ENCODE measurements at places on chromosomes 6 and 20.
A peak's percentile ranks its signal among the peaks of the same experiment; 100 is the strongest.

- no peak for ATAC-seq
These were observed 1.6 kb upstream of the UCKL1 start for GRCh38 chr20:63957690-63958441.

DNA sequence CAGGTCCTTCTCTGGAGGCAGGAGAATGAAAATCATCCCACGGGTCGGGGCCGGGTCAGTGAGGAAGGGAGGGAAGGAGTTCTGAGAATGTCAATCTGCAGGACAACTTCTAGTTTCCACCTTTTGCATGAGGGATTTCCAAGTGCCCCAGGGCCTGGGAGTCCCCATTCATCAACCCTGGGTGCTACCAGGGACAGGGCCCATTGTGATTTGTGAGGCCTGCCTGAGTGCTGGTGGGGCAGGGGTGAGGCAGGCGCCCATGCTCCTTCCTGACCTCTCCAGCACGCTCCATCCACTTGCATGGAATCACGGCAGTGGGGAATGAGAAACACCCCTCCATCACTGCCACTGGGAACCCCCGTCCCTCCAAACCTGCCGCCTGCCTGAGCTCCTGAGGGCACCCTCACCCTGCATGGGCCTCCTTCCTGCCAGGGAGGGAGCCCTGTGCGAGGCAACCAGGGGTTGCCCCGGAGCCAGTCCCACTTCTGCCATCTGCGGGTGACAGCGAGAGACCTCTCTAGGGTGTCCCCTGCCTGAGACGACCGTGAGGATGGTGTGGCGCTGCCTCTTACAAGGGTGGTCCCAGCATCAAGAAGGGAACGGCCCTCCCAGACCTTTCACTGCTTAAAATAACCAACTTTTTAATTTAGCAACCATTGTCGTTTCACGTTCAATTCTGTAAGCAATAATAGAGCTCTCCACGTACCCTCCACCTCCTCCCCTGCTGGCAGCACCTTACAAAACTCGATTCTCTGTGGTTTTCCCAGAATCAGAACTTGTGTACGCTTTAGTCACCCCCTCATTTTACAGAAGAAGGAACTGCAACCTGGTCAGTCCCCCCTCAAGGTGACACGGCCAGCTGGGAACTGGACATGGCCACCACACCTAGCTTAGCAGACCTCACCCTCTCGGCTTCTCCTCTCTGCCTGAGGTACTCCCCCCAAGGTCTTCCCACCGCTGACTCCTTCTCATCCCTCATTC is 28.6 kb downstream of the PMEPA1 start:
- ATAC-seq, result peak; percentile 50

- ATAC-seq, result no peak
These were observed 56.2 kb upstream of the TULP4 start for GRCh38 chr6:158255989-158256601.

DNA sequence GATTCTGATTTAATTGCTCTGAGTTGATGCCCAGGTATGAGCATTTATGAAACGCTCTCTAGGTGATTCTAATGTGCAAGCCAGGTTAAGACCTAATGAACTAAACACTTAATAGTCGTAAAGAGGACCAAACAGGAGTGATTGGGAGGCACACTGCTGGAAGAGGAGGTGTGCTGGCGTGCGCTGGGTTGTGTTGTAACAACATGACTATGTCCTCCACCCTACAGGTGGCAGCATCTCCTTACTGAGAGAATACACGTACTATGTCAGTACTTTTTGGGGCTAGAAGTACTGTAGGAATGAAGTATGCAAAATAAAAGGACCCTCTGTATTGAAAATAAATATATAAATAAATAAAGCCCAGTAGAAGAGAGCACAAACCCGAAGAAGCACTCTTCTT is 11.9 kb downstream of the C6orf89 start:
- ATAC-seq, result no peak

DNA sequence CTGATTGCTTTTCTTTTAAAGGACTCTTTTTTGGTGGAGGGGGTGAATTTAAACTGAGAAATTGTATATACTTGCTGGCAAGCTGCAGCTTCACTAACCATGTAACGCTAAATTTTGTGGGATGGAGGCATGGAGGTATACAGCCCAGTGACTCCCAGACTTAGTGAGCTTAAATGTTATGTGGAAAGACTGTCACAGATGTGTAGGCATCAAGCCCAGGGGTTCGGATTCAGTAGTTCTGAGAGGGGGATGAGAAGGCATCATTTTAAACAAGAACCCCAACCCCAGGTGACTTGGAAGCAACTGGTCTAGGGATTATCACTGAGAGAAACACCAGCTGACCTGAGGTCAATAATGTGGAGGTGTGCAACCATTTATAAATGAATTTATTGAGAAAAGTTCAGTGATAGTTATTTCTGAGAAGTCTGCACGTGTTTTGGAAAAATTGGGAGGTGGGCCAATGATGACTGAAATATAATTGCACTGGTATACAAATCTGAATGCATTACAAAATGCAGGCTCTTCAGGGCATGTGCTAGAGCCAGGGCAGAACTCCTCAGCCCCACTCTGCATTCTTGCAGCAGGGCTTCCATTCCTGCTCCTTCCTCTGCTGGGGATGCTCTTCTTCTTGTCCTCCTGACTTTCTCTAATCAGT is 26.9 kb downstream of the RFPL4B start:
- no peak for ATAC-seq

GRCh38 chr6:110475066-110475653 is 1.3 kb downstream of the SLC22A16 start:
- ATAC-seq, result no peak

GRCh38 chr6:52566853-52567279 is 10.0 kb downstream of the TRAM2 start:
- ATAC-seq, result no peak

- no peak for ATAC-seq
These were observed 149.7 kb downstream of the LAMA2 start for GRCh38 chr6:129032602-129033001.

DNA sequence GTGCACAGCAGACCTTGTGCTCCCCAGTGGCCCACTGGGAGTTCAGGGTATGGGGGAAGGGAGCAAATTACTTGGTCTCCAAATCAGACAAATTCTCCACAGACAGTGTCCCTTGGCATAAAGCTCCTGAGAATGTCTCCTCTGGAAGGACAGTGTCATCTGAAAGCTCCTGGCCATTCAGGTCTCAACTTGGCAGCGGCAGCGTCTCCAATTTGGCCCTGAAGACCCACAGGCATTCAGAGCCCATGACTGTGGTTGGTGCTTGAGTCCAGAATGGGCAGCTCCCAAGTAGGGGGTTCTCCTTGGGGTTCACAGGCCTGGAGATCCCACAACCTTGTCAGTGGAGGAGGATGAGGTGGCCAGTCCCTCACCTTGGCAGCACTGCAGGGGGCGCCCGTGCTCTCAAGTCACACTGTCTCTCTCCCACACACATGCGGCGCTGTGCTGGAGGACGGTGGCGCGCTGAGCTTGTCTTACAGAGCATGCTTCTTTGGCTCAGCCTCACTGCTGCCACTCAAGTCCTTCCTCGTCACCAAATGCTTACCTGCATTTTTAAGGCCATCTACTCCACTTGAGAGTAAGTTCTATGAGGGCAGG is 20.7 kb downstream of the DYNLRB1 start:
- peak; percentile 55 for ATAC-seq

DNA sequence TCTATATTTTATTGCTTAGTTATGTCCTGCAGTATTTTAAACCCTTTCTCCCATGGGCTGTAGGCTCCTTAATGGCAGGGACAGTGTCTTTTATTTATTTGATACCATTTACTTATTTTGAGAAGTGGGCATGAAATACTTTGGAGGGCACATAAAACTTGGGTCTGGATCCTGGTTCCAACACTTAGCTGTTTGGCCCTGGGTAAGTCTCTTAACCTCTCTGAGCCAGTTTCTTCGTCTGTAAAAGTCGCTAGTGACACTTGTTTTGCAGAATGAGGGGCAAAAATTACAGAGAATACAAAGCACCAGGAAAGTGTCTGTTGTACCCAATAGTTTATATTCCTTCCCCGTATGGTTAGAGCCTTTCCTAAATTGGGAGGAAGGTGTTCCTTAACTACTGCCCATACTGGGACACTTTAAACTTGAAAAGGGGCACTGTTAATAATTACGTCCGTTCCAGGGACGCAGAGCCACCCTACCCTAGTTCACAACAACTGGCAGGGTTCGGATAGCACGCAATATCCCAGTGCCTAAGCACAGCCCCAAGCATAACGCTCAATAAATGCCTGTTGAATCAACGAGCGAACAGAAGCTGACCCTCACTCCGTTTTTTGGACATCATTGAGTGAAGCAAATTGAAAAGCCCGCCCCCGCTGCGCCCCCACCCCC is 6.0 kb upstream of the ARMC12 start:
- ATAC-seq, result no peak

GRCh38 chr6:144364782-144365181 is 79.6 kb downstream of the UTRN start:
- ATAC-seq, result no peak

DNA sequence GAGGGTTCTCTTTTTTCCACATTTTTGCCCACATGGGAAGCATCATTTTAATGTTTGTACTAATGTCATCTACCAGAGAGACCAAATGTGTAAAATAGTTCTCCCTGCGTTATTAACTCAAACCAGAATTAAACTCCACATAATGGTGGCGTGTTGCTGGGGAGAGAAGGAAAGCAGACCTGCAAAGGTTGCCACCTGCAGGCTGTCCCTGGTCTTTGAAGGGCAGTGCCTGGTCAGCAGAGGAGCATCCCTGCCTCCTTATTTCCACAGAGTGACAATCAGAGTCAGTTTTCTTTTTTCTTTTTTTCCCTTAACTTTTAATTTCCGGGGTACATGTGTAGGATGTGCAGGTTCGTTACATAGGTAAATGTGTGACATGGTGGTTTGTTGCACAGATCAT is 214.5 kb downstream of the TBX18 start:
- no peak for ATAC-seq

DNA sequence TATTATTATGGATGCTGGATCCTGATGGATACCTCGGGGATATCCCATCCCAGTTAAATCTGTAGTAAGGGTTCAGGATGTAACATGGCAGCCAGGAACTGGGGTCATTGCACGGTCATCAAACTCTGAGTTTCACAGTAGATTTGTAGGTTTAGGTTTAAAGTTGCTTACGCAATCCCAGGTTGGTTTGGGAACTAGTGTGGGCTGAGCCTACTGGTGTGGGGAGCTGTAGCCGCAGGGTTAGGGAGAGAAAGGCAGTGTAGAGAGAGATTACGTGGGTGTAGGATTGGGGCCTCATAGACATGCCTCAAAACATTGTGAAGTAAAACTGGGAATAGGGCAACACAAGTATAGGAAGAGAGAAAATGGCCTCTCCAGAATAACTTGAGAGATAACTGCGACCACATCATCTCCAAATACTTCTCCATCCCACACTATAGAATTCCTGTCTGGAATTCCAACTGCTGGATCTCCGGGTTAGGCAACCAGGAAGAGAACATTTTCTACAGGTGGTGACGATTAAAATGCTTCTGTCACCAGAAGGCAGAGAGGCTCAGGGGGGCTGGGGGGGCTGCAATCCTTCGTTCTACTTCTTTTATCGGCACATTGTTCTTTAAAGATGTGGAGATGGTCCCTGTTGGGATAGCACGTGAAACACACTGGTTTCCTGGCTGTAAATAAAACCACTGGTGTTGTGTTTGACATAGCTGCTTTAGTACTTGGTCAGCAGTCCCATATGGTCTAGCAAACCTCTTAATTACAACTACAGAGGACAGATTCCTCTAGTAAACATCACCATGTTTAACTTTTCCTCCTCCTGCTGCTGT is 44.9 kb upstream of the TMEM170B start:
- ATAC-seq, result no peak

- ATAC-seq, result no peak
These were observed 33.2 kb upstream of the VGLL2 start for GRCh38 chr6:117232196-117232595.

DNA sequence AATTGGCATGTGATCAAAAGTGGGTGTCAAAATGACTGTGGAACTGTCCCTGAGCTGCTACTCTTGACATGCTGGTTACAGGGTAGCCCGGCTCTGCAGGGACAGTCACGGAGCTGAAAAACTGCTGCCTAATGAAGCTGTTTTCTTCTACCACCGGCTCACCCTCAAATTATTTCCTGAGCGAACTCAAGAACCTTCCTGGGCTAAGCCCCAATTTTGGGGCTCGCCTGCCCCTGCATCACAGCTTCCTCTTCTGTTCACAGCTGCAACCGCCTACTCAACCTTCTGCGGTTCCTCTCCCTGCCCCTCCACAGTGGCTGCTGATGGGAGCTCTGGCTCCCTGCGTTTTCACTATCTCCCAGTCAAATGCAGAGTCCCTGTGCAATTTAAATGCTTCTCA is 110.8 kb upstream of the MLN start:
- peak; percentile 68 for ATAC-seq

GRCh38 chr20:46946796-46947195 is 52.2 kb downstream of the EYA2 start:
- no peak for ATAC-seq

DNA sequence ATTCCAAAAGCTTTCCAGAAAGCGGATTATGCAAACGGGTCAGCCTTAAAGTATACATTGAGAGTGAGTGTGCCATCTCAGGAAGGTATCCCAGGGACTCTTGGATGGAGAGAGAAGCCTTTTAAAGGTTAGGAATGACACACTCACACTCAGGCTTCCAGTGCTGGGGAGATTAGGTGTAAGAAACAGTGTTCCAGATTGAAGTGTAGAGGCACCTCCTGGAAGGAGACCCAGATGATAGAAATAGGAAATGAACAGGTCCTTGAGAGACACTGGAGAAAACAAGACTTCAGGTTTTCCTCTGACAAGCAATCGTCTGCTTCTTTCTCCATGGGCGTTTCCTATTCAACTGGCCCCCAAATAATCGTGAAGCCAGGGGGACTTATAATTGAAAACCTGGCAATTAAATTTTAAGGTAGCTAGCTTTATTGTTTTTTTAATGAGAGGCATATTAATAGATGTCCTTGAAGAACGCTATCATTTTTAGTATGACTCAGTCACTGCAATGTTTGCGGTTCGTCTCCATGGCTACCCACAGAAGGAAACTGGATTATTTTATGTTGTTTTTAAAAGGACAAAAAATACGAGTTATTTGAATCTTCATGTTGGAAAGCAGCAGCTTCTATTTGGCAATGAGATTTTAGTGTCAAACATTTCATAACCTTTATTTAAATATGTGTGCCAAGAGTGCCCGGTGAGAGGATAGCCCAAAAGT is 85.3 kb downstream of the TRMT6 start:
- peak; percentile 52 for ATAC-seq

DNA sequence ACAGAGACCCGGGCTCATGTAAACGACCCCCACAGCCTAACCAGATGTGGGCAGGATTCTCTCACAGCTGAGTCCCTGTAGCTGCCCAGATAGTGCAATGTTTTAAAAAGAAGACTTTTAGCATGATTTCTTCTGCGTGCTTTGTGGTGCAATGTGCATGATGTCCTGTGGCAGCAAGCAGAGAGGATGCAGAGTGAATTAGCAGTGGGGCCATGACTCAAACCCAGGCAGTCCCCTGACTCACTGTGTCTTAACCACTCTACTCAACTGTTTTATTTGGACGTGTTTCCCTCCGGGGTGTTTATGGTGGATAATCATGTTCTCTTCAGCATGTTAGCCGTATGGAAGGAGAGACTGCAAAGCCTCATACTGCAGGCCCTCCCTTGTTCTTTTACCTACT is 247.9 kb downstream of the SLC24A3 start:
- ATAC-seq, result no peak

All from activated CD4-positive, CD25-positive, alpha-beta regulatory T cell treated with anti-CD3 and anti-CD28 coated beads, Interleukin-2, amount 50 U/mL, for 24 hours (primary cell).